Hematopoietic multipotent progenitor cell treated with erythropoietin and hydrocortisone succinate and interleukin-3 and kit ligand, for 8 days (in vitro differentiated cells): ENCODE measurements at places on chromosomes 16 and 17.

DNA sequence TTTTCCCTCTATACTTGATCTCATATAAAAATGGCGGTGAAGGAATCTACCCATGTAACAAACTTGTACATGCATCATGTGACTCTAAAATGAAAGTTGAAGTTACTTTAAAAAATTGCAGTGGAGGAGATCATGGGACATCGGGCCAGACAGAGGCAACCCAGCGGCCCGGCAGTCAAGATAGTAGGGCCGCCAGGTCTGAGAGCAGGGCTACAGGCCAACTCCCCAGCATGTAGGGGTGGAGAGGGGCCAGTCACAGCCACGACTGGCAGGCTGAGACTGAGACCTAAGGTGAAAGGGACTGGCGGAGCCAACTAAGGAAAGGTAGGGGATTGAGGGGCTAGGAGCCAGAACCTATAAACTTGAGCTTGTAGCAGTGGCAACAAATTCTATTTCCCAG lies 150.9 kb downstream of the MAP2K6 start:
- DNase-seq = no peak

DNA sequence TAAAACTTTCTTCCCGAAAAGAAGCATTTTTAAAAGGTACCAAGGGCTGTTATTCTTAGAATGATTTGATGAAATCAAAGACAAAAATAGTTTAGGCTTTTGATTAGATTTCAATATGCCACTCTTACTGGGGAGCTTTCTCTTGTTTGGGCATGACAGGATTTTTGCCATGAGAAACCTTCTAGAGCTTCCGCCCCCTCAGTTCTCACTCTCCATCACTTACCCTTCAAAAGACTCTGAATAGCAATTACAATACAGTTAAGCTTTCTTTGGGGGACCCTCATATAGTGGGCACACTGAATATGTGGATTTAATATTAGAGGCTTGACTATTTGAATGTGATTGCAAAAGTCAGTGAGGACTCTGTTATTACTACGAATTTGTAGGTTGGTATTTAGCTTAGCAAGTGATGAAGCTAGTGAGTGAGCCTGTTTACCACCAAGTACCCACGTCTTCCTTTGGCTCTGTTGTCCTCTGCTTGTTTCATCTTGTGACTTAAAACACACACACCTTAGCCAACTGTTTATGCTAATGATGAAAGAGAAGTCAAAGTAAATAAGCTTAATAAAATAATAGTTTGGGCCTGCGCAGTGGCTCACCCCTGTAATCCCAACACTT lies 158.7 kb upstream of the TBX2 start:
- DNase-seq = no peak

DNA sequence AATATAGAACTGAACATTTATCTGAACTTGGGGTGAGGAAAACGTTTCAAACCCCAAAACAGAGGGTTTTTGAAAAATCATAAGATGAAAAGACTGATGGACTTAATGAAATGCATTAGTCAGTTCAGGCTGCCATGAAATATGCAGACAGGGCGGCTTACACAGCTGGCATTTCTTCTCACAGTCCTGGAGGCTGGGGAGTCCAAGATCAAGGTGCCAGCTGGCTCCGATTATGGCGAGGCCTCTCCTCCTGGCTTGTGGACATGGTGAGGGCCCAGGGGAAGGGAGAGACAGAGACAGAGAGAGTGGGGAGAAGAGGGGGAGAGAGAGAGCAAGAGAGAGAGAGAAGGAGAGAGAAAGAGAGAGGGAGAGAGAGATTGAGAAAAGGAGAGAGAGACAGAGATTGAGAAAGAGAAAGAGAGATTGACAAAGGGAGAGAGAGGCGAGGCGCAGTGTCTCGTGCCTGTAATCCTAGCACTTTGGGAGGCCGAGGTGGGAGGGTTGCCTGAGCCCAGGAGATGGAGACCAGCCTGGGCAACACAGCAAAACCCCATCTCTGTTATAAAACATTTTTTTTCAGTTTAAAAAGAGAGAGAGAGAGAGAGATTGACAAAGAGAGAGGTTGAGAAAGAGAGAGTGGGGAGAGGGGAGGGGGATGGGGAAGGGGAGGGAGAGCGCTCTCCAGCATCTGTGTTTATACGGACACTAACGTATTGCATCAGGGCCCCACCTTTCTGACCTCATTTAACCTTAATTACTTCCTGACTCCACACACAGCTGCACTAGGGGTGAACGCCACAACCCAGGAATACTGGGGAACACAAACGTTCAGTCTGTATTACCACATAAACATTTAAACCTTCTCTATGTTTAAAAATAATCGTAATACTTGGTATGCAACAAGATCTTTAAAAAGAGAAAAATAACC lies 24.6 kb upstream of the RPH3AL start:
- no peak for DNase-seq

DNA sequence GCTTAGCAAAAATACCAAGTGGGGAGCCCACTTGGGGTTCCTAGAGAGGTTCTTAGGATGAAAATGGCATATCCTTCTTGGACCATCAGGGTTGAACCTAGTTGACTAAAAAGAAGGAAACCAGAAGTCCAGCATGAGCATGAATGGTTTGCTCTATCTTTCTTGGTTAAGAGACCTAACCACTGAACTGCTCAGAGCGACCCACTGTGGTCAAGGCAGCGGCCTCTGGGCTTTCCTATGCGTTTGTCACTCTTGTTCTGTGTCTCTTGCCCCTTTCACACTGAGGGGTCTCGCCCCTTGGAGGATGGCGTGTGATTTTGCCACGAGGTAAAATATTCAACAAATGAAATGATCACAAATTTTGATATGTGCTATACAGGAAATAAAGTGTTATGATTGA lies 526 bp upstream of the BORCS6 start:
- no peak for DNase-seq

DNA sequence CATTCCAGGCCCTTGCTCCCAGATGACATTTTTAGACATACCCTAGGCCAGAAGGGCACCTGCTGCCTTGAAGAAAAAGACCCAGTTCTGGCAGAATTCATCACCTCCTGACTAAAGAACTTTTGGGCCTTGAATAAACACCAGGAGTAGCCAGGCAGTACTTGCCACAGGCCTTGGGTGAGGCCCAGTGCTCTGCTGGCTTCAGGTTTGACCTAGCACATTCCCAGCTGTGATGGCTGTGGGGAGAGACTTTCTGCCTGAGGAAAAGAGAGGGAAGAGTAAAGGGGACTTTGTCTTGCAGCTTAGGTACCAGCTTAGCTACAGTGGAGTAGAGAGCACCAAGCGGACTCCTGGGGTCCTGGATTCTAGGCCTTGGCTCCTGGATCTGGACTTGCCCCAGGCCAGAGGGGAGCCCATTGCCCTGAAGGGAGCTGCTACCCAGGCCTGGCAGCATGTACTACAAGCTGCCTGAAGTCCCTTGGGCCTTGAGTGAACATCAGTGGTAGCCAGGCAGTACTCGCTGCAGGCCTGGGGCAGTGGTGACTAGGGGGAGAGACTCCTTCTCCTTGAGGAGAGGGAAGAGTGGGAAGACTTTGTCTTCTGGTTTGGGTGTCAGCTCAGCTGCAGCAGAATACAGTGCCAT lies 44.3 kb downstream of the ABCA8 start:
- DNase-seq = no peak

- no peak for DNase-seq
Measured at GRCh38 chr17:37259030-37259735, 116.6 kb upstream of the C17orf78 start.

GRCh38 chr17:36535669-36536081 lies 888 bp downstream of the PIGW start:
- no peak for DNase-seq

GRCh38 chr16:83808573-83809014 lies 816 bp downstream of the HSBP1 start:
- DNase-seq = no peak

GRCh38 chr17:27862840-27863239 lies 30.3 kb downstream of the LYRM9 start:
- DNase-seq = no peak

DNA sequence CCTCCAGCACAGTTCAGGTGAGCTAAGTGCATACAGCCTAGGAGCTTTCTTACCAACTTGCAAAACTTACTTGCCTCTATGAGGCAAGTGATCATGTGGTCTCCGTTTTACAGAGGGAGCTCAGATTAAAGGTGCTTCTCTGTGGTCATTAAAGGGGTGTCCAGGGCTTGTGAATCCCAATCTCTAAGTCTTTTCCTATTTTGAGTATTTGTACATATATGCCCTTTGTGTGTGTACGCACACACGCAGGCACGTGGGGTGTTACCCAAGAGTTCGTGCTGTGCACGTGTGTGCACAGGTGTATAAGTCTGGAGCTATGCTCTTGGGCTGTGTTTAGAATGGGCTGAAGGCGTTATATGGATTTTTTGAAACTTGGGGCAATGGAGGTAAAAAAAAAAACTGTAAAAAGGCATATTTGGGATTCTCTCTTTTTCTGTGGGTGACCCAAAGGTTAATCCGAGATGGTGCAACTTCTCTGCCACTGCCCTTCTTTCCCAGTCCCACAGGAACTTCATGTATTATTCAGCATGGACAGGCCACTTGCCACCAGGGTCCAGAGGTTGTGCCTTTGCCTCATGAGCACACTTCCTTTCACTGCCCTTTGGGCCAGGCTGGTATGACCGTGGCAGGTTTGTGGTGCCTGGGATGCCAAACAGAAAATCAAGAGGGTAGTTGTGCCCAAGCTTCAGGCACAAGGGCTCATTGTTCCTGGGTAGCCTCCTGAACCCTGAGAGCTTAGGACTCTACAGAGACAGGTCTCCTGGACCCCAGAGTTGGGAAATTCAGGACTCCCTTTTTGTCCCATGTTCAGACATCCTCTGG lies 1.5 kb downstream of the ABCC3 start:
- no peak for DNase-seq

DNA sequence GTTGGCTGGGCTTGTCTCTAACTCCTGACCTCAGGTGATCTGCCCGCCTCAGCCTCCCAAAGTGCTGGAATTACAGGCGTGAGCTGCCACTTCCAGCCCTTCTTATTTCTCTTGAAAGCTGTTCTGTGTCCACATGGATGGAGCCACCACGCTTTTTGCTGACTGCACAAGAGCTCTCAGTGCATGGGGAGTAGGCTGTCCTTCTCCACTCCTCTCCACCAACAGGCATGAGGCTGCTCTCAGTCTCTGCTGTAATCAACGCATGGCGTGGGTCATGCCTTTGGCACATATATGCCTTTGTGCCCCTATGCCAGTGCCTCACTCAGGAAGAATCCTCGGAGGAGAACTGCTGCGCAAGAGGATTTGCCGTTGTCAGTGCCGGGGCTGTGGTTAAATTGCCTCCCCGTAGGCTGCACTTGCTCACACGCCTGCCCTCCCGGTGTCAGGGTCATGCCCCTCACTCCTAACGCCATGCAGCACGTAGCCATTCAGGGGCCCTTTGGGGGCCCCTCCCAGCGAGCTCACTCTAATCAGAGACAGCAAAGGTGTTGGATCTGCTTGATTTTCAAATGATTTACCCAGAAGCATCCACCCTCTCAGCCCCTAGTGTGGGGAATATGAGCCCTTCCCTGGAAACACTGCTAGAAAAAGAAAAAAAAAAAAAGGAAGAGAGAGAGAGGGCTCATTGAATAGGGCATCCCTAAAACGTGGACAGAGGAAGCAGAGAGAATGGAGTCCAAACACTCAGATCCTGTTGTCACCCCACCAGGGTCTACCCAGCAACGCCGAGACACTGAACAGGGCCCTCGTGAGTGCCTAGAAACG lies 47.5 kb upstream of the ZCCHC14 start:
- no peak for DNase-seq

DNA sequence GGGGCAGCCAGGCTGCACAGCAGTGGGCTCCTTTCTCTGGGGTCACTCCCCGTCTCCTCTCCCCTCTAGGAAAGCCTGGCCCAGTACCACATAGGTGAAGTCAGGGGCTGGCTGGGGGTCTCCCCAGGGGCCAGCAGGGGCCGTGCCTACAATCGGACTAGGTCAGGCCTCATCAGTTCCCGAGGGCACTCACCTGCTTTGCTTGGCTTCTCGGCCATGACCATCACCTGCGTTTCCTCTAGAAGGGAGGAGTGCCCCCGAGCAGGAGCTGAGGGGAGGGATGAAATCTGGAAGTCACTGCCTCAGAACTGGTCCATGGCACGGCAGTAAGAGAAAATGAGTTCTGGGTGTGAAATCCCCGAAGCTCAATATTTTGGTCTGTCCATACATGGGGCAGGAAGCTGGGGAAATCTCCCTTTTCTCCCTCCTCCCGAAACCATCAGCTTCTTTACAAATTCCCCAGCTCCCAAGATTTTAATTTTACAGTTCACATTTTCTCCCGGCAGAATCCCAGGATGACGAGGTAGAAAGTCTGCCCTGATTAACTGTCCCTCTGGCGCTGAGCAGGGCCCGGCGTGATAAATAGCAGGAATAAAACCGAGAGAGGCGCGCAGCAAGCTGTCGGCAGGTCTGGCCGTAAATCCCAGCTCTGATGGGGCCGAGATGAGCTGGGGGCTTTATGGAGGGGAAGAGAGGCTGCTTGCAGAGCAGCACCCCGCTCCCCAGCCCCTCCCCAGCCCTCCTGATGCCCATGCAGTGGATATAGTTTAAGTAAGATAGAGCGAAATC lies 172.1 kb downstream of the RBFOX3 start:
- DNase-seq = no peak

- no peak for DNase-seq
Measured at GRCh38 chr16:79001156-79001967, 599.2 kb downstream of the MAF start.

- DNase-seq = no peak
Measured at GRCh38 chr16:47069841-47070584, 73.7 kb downstream of the NETO2 start.

GRCh38 chr17:57368637-57369336 lies 112.5 kb downstream of the MSI2 start:
- DNase-seq = no peak

- no peak for DNase-seq
Measured at GRCh38 chr17:56222255-56222654, 69.0 kb downstream of the ANKFN1 start.

DNA sequence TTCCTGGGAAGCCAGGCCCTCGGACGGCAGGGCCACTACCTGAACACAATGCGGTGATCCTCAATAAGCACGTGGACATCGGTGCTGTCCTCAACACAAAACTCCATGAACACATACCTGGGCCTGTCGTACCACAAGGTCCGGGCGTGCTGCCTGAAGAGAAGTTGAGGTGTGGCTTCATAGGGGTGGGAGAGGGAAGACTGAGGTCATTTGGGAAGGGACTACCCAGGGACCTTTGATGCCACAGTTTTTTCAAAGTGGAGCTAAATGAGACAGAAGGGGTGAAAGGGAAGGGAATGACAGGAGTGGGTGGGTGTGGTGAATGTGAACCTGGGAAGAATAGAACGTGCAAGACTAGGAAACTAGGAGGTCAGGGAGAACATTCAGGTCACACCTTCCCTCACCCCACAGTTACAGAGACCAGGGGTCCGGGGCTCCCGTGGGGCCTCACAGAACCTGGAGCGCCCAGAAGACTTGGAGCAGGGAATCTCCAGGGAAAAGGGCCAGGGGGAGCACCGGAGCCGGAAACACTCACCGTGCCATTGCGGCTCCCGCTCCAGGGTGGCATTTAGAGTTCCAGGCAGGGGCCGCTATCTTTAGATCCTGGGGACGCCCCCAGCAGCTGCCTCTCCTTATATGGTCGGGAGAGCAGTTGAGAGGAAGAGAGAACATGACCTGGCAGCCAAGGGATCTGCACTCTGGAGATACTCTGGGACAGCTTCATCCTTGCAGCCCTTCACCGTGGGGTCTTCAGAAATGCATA lies at the start of gene PTGES3L:
Gene PTGES3L, minus strand, starts transcription at position 570 of the 763 bp plus-strand sequence. Its CDS starts 27 bp downstream, at position 543.
- peak; percentile 78 for DNase-seq

GRCh38 chr17:75869282-75870141 lies 8.9 kb downstream of the TRIM47 start:
- DNase-seq = no peak
